ENCODE measurements at places on chromosomes 5 and 9.

- DNase-seq: no peak
These were observed 49.2 kb downstream of the MYO10 start for GRCh38 chr5:16886793-16887345.

GRCh38 chr9:122371846-122372245 lies 1.0 kb downstream of the PTGS1 start:
- DNase-seq: no peak

DNA sequence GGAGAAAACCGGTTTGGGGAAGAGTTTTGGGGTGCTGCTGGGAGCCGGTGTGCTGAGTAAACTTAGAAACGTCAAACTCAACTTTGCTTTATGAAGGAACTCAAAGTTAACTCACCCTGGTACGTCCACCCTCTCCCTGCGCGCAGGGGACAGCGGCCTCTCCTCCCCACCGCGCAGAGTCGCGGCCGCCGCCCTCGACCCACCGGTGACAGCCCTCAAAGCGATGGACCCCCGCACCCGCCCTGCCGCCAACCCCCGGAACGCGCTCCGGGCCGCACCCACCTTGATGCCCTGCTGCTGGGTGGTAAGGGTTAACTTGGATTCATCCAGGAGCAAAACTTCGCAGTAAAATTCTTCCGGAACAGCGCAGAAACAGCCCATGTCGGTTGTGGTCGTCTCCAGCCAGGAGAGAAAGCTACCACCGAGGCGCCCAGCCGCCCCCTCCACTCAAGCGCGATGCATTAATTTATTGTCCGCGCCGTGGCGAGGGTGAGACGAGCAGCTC lies 366 bp downstream of the EPB41L4A start:
- DNase-seq: no peak

- peak; percentile 40 for DNase-seq
These were observed 89.8 kb downstream of the SLC1A3 start for GRCh38 chr5:36696059-36696673.

- no peak for DNase-seq
These were observed 203.7 kb downstream of the NXNL2 start for GRCh38 chr9:88738709-88739108.

DNA sequence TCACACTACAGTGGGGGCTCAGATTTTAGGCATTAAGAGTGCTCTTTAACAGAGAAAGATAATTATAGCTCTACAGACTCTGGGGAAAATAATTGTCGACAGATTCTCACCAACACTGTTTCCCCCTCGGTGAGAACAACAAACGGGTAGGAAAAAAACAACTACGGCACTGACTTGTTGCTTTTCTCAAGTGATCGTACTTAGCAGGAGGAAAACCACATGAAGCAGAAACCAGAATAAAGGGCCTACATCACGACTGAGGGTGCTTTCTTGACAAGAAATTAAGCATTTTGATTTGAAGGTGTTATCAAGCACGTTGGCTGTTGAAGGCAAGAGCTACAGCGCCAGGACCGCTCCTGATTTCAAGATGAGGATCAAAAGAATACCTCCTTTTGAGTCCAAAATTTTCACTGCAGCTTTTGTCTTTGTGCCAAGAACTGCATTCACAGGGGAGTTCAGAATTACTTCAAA lies 27.2 kb upstream of the CER1 start:
- no peak for DNase-seq

- DNase-seq: no peak
These were observed 4.4 kb upstream of the ZDHHC12 start for GRCh38 chr9:128728298-128728697.

- DNase-seq: no peak
These were observed 182.8 kb downstream of the SEMA5A start for GRCh38 chr5:9363026-9363425.

- no peak for DNase-seq
These were observed 32.4 kb upstream of the IL33 start for GRCh38 chr9:6183227-6183551.

DNA sequence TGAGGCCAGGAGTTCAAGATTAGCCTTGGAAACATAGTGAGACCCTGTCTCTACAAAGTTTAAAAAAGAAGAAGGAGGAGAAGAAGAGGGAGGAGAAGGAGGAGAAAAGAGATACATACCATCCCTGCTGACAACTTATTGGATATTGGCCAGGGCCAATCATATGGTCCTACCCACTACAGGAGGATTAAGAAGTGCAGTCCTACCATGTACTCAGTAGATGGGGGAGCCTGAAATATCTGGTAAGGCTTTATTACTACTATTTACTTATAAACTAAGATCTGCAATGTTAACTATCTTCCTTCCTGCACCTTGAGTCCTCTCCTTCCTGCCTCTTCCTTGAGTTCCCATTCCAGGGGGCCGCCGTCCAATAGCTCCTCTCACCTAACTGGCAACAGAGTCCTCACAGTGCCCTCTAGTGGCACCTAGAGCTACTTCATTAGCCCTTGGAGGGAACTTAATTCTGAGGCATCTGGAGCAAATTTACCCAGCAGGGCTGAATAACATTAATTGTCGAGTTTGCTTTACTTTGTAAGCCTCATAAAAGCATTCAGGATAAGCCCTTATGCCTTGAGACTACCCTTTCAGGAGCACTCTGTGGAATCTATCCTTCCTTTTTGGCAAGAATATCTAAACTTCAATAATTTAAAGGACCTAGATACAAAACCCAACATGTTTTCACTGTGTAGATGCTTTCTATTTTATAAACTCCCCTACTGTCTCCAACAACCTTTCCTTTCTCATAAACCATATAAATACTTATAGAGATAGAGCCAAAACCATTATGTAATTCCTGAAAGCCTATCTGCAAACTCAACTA lies 39.1 kb upstream of the RANBP6 start:
- DNase-seq: peak; percentile 43

DNA sequence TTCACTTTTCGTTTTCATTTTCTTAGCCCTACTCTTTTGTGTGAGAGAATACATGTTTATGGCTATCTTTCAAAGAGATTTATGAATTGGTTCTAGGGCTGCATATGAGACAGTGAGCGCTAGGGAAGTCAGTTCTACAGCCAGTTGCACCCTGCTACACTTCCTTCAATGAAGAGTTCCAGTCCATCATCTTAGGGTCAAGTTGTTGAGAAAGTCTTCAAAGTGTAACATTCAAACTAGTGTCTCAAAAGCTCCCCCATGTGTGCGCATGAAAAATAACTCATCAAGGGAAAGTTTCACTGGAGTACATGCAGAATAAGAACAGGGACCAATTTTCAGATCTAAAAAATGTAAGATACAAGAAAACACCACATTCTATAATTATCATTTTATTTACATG lies 317.2 kb downstream of the DEPDC1B start:
- DNase-seq: no peak

DNA sequence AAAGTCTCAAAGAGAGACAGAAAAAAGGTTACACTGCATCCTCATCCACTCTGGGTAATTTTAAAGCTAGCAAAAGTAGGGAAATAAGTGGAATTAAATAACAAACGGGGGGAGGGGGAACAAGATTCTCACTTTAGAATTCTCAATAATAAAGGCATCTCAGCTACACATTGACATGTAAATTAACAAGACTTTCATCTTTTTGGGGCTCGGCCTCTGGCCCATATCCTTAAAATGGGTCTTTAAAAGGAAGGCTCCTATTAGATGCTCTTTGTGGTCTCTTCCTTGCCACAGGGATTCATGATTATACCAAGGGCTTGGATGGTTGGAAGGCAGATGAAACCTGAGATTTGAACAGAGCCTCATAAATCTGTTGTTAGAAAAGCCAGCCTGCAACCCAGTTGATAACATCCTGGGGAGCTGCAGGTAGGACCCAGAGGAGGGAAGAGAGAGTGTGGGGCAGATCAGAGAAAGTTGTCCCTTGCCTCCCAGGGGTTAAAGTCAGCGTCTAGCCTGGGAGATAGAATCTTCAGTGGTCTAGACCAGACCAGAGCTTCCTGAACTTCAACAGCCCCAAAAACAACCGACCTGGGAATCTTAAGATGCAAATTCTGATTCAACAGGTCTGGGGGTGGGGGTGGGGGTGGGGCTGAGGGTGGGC lies 135.9 kb downstream of the GCNT1 start:
- DNase-seq: no peak

DNA sequence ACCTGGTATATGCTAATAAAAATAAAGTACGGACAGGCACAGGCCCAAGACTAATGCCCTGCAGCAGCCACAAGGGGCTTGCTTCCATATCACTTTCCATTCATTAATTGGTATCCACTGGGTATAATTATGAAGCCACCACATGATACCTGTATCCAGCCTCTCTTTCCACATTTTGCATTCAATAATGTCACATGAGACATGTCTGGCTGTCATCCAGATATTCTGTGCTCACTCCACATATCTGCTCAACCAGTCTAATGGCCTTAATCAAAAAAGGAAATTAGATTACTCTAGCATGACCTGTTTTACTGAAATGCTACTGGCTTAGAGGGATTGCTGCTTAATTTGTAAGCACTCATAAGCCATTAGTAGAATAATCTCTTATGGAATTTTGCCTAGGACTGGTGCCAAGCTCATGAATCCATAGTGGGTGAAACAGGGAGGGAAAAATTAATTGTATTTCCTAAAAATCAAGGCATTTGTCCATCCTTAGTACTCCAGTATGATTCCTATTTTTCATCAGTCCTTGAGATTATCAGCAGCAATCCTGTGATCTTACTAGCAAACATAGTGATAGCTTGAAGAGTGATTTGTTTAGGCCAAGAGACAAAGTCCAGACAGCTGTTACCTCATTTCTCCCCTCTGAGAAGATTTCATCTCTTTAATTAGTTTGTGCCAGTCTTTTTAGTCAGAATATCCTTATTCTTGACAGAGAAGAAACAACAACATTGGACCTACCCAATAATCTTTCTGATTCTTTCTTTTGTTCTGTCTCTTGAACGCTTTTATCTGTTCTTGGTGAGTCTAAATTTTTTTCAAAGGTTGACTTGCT lies 119.2 kb upstream of the ABCA1 start:
- DNase-seq: no peak

DNA sequence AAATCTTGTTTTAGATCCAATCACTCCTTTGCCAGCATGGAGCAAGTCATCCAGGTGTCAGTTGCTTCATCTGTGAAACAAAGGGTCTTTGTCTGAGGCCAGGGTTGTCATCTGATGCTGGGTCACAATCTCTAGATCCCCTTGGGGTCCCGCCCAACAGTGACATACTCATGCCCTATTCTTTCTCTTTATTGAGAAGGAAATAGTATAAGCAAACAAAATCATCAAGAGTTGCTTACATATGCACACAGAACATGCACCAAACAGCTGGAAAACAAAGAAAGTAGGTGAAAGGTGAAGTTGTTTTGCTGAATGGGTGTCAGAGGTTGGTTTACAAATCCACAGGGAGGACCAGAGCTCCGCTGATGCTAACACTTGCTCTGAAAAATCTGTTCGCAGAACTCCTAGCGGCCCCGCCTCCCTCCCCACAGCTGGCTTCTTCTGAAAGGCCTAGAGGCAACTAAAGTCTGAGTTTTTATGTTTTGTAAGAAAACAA lies 106.1 kb upstream of the SLC44A1 start:
- no peak for DNase-seq

DNA sequence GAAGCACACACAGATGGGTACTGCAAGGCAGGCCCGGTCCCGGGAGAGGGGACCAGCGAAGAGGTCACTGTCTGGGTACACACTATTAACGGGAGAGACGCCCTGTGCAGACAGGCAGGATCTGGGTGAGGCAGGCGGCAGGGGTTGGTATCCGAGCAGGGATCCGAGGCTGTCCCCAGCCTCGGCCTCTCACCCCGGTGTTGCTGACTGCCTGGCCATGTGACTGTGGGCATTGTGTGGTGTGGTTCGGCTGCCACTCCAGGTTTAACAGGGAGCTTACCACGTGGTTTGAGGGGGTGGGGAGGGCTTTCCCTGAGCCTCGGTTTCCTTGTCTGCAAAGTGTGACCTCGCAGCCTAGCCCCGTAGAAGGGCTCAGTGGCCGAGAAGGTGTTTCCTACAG lies 11.1 kb upstream of the RALGDS start:
- no peak for DNase-seq

- DNase-seq: no peak
These were observed 365.2 kb downstream of the GADD45G start for GRCh38 chr9:89969881-89970639.

- DNase-seq: no peak
These were observed 5.3 kb upstream of the DAB2IP start for GRCh38 chr9:121645853-121646807.

GRCh38 chr5:177548495-177548894 lies 5.9 kb downstream of the FAM193B start:
- DNase-seq: no peak

GRCh38 chr9:8491563-8491962 lies 692.0 kb upstream of the DMAC1 start:
- DNase-seq: no peak

DNA sequence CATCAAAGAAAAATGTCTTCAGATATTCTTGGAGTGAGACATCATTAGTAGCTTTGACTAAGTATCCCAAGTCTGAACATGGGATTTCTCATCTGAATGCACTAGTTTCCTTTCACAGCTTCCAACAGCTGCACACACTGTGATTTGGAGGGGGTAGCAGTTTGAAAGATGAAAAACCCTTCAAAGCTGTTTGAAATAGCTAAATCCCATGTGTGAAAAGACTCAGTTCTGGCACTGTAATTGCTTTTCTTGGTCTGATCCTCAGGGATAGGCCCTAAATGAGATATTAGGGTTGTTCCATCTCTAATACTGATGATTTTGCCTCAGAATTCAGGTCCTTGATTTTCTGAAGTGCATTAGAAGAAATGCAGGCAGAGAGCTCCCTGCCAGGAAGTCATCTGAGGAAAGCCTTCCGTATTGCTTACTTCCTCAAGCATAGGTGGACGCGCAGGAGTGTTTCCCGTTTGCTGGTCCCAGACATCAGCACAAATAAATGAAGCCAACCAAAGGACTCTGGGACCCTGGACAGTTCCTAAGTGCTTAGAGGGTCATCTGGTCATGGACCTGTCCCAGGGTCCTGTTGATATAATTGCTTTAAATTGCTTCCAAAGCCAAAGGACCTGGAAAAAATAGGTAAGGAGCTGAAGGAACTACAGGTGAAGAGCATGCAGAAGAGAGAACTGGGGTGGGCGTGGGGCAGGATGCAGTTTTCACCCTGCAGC lies 25.6 kb upstream of the FRMPD1 start:
- DNase-seq: no peak

DNA sequence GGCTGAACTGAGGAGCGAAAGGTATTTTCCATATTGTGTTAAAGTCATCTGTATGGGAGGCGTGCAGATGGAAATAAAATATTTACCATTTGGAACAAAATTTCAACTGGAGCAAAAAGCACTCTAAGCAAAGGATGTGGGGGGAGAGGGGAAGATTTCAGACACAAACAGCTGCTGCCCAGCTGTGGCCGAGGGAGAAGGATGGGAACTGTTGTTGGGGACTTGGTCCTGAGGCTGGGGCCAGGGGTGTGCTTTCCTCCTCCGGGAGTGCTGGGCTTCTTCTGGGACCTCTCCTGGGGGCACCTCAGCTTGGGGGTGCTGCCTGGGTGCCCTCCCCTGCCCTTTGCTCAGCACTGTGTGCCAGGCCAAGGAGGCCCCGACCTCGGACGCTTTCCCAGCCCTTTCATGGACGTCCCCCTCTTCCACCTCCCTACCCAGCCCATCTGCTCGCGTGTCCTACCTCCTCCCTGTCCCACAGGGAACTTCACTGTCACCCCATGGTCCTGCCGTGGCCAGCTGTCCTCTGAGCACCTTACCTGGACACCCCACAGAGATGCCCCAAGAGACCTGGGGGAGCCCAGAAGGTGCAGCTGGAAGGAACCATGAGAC lies 101.9 kb upstream of the COL5A1 start:
- no peak for DNase-seq
